NCI-H187 treated with DMSO at 0.1 percent for 48 hours (cell line): ENCODE measurements at places on chromosomes 7 and 10.

DNA sequence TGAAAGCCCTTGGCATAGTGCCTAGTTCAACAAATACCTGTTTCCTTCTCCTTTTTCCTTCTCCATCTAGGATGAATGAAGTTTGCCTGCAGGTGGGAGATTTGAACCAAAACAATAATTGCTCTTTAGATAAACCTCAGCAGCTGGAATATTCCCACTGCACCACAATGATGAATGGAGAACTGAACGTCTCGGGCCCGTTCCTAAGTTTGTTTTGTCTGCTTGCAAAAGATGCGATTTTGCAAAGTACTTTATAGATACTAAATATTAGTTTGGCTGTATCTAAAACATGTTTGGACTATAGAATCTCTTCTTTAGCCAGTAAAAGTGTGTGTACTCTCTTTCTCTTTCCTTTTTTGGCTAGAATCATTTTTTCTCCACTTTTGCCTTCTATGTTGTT is 75.8 kb upstream of the BMPER start:
- DNase-seq = no peak

DNA sequence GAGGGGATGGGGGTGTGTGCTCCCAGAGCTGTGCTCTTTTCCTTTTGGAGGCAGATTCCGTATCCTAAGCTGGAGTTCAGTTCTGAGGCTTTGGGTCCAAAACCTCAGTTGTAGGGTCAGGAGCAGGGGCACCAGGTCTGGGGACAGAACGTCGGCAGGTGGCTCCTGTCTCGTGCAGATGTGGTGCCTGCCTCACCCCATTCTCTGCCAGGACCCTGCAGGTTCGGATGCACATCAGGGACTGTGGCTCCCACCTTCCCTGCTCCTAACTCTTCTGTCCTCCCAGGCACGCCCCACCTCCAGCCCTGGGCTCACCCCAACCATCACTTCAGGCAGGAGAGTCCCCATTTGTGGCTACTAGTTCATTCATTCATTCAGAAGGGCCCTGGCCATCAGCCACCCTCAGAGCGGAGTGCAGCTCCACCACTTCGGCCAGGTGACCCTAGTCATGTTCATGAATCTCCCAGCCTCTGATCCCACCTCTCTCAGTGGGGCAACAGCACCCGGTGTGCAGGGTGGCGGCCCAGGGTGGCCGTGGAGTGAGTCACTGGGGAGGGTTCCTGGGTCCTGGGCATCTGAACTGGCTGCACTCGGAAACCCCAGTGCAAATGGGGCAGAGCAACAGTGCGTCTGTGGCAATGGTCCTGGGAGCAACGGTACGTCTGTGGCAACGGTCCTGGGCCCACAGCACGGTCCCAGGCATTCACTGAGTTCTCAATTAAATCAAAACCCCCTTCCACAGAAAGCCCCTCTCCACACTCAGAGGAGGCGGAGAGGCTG is 100.8 kb upstream of the FAM20C start:
- no peak for DNase-seq

- DNase-seq = no peak
Measured at GRCh38 chr10:30046476-30046875, 12.9 kb downstream of the JCAD start.

DNA sequence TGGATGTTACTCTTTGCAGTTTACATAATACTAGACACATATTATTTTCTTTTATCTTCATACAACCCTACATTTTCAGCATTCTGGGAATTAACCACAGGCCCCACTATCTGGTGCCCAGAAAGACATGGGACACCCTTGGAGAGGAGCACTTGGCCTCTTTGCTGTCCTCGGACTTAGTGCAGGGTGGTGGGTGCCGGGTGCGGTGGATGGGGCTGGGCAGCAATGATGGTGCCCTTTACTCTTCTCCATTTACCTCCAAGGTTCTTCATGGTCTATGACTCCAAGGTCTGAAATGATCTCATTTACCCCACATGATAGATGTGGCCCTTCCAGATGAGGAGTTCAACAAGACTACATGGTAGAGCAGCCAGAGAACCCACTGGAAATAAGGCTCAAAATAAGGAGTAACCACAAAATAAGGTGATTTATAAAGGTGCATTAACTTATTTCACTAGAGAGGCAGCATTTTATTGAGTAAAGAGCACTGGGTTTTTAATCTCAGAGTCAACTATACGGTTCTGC is 56.2 kb upstream of the IGFBP3 start:
- no peak for DNase-seq

GRCh38 chr10:95530029-95530428 is 31.1 kb downstream of the SORBS1 start:
- no peak for DNase-seq
